ENCODE measurements at places on chromosomes 5 and 9.

- DNase-seq, result peak; percentile 74
Measured at GRCh38 chr5:135835766-135836165, 1.3 kb downstream of the SLC25A48 start.

GRCh38 chr9:85401998-85402397 lies 339.8 kb downstream of the AGTPBP1 start:
- DNase-seq, result no peak

DNA sequence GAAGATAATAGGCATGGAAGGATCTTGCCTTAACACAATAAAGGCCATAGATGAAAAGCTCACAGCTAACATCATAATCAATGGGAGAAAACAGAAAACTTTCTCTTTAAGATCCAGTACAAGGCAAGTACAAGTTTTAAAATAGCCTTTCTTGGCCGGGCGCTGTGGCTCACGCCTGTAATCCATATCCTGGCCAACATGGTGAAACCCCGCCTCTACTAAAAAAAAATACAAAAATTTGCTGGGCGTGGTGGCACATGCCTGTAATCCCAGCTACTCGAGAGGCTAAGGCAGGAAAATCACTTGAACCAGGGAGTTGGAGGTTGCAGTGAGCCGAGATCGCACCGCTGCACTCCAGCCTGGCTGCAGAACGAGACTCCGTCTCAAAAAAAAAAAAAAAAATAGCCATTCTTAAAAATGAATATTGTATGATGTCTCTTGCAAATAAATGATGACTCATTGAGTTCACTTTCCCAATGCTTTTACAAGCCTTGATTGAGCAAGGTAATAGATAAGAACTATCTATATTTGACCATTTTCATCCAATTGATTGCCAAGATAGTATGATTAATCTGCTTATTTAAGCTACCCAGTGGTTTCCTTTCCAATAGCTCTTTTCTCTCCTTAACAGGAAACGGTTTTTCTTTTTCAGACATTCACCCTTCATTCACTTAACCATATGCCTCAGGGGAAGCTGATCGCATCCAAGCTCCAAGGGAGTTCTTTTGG lies 15.8 kb downstream of the CCDC152 start:
- no peak for DNase-seq

DNA sequence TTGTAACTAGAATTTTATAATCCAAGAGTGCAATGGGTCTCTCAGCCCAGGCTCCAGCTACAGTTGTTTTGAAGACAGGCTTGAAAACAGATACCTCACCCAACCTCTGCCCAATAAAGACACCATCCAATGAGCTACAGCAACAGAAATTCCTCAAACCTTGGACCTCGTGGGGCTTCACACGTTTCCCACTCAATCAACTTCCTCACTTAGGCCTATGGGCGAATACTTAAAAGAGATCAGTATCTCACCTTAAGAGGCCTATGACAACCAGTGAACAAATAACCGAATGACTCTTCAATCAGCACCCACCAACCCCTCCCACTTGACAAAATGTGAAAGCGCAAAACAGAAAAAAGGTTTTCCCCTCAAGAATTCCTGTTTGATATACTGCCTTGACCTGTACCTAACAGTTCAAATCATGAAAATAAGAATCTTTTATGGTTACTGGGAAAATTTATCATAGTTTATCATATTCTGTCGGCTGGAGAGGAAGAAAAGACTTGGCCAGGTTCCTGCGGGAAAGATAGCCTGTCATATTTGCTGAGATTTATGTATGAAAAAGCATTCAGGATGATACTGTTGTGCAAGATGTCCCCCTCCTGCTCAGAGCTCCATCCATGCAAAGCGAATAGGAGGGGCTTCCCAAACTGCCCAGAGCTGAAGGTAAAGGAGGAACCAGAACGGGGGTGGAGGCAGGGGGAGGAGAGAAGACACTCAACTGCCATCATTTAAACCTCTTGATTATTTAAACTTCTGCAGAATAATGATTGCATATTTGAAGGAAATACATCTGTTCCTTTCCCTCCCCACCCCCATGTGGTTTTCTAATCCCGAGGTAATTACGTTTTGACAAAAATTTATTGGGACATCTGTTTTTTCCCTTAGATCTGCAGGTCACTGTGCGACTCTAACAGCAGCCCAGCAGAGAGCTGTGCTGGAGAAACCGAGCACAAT lies 256.3 kb downstream of the NFIB start:
- no peak for DNase-seq

DNA sequence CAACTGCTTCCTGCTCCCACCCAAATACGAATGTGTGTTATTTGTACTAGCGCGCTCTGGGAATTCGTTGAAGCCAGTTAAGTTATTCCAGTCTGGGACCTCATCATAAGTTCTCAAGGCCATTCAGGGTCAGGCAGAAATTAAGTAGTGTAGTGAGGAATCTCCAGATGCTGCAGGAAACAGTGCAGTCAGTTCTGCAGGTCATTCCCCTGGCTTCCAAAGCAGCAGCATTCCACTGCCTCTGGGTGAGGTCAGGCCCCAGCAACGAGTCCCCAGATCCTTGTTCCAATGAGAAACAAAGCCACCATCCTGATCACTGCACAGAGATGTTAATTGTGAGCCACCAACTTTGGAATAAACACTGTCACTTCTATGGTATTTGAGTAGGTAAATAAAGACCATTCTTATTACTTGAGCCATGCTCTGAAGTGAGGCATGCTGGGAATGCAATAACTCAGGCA lies 33.1 kb downstream of the SVEP1 start:
- no peak for DNase-seq

- no peak for DNase-seq
Measured at GRCh38 chr5:174732036-174733020, 7.9 kb downstream of the MSX2 start.

GRCh38 chr5:146549615-146550014 lies 33.6 kb upstream of the GPR151 start:
- no peak for DNase-seq
